ENCODE measurements at places on chromosomes 4 and X.
A peak's percentile ranks its signal among the peaks of the same experiment; 100 is the strongest.

- no peak for DNase-seq
Measured at GRCh38 chr4:43271946-43272345, 379.4 kb downstream of the GRXCR1 start.

DNA sequence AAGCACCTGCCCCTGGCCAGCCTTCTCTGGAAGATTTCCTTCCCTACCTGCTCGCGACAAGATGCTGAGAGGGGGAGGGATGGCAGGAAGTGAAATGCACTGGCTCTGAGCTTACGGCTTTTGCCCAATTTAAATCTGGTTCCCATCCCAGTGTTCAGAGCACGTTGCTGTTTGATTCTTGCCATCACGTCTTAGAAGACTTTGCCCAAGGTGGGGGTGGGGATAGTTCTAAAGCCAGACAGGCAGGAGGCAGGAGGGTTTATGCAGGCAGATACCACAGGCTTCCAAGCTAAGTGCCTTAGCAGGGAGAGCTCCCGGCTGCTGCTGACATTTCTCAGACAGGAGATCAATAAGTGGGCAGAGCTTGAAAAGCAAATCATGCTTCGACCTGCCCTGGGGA, 393.9 kb downstream of the MID1IP1 start:
- DNase-seq, result no peak

GRCh38 chr4:159104694-159105414, 2.0 kb downstream of the RAPGEF2 start:
- no peak for DNase-seq

DNA sequence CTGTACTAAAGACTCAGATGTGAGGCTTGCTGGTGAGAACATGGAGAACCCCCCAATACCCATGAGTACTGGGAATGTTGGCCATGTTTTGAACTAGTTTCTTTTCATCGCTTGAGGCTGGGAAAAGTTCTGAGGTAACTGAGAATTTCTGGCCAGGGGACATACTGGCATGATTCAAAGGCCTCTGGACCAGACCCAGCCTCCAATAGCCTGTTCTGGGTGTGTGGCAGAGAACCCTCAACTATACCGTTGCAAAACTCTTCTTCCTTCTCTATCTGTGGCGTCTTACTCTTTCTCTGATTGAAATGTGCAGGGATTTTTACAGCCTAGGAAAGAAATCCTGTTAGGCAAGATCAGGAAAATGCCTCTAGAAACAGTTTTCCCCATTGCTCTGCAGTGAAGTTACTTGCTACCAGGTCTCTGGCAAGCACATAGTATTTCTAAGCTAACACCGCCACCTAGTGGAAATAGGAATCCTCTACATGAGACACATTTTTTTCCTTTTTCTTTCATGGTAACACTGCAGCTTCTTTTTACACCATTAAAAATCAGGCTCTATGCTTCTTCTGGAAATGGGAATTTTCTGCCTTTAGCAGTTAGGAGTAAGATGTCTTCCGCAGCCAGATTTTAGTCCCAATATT, 170.7 kb upstream of the ZCCHC13 start:
- no peak for DNase-seq

DNA sequence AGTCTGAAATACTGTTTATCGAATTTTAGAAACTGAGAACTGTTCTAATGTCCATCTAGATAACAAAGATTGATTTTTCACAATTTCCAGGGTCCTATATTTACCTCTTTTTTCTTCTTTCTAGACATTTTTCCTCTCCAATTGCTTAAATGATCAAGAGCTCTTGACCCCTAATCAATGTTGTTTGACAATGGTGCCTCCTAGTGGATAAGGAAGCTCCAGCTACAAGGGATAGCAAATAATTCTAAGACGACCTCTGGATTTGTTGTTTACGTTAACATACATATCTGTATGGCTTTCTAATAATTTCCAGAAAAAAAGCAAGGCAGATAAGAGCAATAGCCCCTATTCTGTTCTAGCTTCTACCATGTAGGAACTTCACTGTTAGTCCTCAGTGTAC, 35.8 kb downstream of the GPR82 start:
- no peak for DNase-seq

DNA sequence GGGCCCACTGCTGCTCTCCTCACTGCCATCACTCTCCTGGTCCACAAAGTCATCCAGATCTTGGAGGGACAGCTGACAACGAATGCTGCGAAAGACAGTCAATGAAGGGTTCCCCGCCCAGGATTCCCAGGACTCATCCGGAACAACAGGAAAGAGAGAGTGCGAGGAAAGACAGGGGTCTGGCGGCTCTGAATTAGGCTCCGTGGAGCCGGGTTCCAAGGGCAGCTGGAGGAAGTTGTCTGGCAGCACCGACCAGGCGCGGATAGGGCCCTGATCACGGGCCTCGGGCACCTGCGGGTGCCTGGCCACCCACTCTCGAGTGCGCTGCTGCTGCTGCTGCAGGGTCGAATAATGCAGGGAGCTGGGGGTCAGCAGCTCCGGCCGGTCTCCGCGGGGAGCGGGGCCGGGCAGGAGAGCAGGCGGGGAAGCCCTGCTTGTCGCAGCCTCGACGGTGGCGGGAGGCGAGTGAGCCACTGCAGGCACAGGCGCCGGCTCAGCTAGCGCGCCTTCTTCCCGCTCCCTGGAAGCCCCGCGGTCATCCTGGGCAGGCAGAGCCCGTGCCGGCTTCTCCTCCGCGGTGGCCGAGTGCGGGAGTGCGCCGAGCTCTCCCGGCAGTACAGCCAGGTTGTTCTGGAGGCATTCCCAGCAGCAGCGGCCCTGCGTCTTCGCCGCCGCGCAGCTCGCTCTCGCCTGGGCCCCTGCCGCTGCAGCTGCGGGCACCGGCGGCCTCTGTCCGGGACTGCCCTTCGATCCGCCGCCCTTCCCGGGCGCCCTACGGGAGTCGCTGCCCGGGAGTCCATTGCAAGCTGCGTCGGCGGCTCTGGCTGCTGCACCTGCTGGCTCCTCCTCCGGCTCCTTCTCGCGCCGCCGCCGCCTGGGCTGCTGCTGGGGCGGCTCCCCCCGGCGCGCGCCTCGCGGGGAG, 1.1 kb downstream of the SOWAHB start:
- peak; percentile 25 for DNase-seq

DNA sequence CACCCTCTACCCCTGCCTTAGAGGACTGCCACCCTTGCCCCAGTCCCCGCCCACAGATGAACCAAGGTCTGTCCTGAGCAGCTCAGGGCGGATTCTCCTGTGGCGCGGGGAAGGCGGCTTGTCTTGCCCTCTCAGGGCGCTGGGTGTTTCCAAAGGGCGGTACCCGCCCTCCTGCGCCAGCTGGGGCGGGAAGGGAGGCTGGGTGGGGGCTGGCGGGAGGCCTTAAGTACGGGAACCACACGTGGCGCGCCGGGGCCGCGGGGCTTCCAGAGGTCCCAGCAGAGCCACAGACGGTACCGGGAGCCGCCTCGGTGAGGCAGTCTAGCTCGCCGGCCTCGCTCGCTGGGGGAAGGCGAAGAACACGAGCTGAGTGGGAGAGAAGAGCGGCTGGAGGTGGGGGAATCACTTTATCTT, 361.1 kb downstream of the MID1IP1 start:
- peak; percentile 52 for DNase-seq

GRCh38 chr4:125693228-125693627, 378.5 kb downstream of the FAT4 start:
- no peak for DNase-seq

All from stimulated activated CD4-positive, alpha-beta T cell treated with anti-CD3 and anti-CD28 coated beads, Interleukin-12 subunit alpha, Interleukin-12 subunit beta, amount 100 ng/mL, for 4 hours (primary cell).